Renal pelvis (tissue), 12 donors: ENCODE measurements at places on chromosomes 7 and 10.

DNA sequence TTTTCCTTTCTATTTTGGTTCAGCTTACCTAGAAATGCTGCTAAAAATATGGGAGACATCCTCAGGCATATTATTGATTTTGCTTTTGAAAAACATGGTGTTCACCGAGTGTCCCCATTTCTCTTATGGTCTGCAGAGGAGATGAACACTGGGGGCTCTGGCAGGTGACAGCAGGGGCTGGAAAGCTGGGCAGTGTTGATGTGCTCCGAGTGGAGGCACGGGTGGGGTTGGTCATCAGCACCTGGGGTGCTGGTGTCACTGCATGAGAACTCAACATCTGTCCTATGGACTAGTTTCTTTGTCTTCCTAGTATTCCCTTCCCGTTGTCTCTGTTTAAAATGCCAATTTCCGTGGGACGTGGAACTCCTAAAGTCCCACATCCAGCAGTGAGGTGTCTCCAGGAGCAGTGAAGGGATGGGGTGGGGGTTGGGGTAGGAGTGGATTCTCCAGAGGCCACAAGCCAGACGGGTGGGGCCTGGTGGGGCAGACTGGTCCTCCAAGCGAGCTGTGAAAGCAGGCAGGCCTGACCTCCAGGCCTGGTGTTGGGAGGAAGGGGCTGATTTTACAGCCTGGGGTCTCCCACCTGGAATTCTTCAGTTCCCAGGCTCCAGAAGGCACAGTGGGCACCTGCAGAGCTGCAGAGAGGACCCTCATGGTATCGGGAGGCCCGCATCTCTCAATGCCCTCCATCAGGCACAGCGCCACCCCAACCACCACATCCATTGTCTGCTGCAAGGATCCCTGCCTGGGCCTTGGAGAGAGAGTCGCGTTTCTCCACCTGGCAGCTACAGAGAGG is 24.4 kb downstream of the ZNF775 start:
- DNase-seq, result no peak

GRCh38 chr7:50637725-50638643 is 72.8 kb upstream of the DDC start:
- no peak for DNase-seq

DNA sequence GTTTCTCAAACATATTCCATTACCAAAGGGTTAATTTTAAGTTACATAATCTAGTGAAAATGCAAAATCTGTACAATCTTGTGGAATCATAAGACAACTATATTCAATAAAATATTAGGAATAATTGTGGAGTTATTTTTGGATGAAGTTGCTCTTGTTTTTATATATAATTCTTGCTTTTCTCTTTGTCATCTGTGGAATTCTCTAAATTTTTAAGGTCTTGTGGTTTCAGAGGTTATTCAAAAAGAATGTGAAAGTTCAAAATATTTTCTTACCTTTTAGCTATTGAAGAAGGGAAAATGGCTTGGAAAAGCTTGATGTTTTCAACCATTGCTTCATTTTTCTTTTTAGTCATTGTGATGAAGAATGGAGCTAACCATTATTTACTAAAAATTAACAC is 552.1 kb downstream of the TFEC start:
- no peak for DNase-seq

DNA sequence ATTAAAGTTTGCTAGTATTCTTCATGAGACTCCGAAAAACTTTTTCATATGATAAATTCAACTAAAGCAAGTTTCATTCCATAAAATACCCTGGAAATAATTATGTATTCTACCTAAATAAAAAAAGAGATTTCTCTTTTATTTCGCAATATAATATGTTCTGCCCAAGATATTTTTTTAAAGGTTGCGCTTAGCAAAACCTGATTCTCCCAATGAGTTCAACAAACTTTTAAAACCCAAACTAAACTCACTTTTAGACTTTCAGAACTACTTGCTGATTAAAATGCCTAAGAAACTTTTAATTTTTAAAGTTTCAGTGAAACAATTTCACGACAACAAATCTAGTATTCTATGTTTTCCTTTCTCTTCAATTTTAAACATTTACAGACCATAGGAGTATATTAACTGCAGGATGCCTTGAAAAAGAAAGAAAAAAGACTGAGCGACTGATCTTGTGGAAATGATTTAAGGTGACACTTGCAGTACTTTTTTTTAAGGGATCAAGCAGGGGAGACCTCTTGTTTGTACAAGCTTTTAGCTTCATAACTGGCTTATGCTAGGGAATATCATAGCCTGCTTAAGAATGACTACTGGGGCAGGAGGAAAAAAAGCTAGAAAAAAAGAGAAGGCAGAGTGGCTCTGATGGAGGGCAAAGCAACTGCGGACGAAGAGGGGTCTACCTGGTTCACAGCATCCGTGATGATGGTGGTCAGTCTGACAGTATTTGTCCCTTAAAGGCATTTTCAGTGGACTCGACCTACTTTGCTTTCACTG is 1.5 kb downstream of the ZNF800 start:
- DNase-seq, result peak; percentile 7

DNA sequence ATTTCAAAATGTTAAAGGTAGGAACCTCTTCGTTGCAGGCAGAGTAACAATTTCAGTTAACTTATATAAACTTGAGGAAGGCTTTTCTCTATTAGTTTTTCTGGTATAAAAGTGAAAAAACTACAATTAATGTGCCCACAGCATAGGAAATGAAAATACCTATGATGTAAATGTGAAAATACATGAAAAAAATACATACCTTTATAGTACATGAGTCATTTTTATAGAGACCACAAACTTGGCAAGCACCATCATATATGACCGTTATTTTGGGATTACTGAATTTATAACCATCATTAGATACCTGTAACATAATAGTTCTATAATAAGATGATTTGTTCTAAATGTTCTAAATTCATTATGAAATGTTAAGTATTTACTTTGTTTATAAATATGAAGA is 42.7 kb downstream of the VWDE start:
- DNase-seq, result no peak

DNA sequence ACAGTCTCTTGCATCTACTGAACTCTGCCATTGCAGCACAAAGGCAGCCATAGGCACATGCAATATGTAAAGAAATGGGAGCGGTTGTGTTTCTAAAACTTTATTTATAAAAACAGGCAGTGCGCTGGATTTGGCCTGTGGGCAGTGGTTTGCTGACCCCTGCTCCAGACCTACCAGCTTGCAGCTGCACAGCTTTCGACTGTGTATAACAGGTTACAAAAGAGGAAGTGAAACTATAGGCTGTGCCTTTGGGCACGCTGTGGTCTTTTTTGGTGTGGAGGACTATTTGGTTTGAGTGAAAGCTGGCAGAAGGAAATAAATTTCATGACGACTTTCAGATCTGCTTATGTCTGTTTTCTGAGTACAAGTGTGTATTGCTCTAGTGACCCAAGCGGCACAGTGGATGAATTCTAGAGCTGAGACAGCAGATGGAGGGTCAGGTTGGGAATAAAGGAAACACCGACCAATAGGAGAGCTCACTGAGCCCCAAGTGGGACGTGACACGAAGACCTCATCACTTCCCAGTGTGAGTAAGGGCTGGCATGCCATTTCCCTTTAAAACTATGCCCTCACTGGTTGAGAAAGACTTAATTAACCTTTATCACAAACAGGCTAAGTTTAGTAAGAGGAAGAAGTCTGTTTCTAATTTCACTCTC is 152.7 kb downstream of the ANK3 start:
- DNase-seq, result no peak

DNA sequence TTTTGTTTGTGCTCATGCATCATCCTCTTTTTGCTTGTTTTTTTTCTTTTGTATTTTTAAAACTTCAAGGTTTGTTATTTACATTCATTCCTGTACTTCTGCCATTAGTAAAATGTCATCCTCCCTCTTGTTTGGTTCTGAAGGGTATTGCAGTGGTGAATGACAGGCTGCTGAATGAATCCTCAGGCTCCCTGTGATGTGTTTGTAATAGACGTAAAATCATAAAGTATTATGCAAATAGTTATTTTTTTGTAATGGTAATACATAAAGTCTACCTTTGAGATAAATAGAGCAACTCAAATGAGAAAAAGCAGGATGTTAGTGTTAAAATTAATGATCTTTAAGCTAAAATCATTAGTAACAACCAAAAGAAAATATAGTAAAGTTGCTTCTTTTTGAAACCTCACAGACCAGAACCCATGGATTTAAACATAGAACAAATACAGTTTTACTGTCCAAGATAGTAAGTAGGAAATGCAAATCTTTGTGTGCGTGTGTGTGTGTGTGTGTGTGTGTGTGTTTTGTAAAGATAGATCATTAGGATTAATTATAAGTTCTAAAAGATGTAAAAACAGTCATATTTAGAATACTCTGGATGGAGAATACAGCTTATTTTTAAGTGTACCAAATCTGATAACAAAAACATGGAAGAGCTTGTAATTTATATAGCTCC is 4.5 kb downstream of the GLCCI1 start:
- no peak for DNase-seq

- DNase-seq, result no peak
Measured at GRCh38 chr7:68914006-68914405, 684.3 kb upstream of the AUTS2 start.

GRCh38 chr7:104966022-104966421 is 48.0 kb upstream of the KMT2E start:
- DNase-seq, result no peak
